ENCODE measurements at places on chromosomes 7 and 10.

DNA sequence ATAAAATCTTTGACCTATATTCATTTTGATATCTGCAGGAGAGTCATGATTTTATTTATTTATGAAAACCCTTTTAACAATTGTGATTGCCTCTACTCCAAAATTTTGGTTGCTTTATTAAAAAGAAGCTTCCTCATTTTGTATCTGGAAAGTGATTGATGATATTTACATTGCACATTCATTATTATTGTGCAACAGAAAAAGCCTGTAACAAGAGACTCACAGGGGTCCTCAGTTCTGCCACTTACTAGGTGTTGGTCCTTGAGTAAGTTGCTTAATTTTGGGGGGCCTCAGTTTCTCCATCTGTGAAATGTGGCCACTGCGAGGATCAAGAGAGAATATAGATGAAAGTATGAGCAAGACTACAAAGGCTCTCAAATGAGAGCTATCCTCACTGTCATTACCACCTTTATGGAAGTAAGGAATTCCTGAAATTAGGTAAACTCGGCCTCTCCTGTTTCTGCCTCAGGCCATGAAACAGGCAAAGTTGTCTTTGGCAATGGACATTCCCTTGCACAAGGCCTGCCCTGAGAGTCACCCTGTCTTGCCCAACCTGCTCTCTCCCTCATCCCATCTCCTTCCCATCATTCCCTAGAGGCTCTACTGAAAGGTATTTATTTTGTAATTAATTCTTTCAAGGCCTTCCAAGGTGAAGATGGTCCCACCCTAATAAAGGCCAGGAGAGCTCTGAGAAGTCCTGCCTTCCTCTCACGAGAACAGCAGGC lies 66.1 kb upstream of the ABLIM1 start:
- H3K27me3 ChIP-seq, result no peaks in the 10 kb centered on the region
- no peak for DNase-seq
- no peaks in the 10 kb centered on the region for H3K4me1 ChIP-seq
- no peak overlapping the region for H3K27ac ChIP-seq

DNA sequence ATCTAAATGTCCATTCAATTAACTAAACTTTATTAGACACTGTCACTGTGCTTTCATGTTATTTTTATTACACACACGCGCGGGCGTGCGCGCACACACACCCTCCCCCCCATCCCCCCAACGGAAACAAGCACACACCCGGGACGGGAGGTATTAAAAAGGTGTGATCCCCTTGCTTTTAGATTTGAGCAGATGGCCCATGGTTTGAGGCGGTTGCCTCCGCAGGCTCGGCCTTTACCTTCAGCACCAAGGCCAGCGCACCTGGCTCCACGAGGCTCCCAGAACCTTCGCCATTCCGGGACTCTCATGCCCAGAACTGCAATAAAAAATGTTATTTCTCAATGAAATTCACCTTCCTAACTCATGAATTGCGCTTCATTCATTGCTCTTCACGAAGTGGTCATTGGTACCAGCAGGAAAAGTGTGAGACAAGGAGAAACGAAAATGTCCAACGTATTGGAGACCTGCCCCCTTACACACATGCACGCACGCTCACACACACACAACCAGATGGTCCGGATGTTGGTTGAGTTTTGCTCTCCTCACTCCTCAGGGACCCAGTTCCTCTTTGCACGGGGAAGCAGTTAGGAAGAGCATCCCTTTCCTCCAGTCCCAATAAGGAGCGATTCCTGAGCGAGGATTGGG lies 20.8 kb upstream of the PTF1A start:
- peak; percentile 85 for DNase-seq
- H3K4me1 ChIP-seq, result peaks cover 16% of the 10 kb centered on the region
- peaks cover 100% of the 10 kb centered on the region for H3K27me3 ChIP-seq
- H3K36me3 ChIP-seq, result no peaks in the 10 kb centered on the region

DNA sequence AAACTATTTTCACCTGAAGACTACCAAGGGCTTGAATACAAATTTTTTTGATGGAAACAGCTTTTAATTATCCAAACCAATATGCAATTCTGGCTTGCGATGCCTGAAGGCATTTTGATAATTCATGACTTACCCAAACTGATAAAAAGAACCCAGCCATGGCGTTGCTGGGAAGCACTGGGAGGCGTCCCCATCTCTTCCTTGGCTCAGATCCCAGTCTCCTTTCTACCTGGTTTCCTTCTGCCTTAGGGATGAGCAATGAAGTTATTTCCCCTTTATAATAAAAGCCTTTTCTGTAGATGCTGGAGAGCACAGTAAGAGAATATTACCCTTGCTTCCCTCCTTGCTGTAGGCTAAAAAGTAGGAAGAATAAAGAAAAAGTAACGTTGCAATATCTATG lies 129.1 kb upstream of the ANK3 start:
- no peak overlapping the region for H3K27ac ChIP-seq
- peaks cover 14% of the 10 kb centered on the region for H3K4me1 ChIP-seq
- H3K27me3 ChIP-seq, result no peaks in the 10 kb centered on the region
- DNase-seq, result no peak

DNA sequence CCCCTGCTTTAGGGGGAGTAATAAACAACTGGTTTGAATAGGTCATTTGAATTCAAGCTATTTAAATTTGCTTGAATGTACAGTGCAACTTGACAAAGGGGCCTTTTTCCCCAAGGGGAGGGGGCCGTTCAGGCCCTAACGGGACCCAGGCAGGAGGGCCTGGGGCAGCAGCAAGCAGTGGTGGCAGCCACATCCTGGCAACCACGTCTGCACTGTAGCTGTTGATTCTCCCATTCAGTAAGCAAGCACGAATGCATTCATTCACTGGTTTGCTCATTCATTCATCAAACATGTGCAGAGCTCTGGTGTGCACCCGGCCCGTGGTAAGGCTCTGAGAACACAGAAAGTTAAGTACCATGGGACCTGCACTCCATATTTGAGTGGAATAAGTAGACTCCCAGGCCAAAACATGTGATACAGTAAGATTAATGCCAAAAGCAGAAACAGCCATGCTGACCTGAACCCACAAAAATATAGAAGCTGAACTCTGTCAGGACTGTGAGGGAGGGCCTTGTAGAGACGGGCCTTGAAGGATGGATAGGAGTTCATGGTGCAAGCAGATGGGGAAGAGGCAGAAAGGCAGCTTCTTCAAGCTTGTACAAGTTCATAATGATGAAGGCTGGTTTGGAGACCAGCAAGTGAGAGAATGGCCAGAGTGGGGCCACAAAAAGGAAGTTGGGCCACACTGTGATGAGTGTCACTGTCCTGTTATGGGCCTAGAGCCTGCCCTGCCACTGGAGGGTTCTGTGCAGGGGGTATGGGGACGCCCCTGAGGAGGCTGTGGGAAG lies 29.3 kb upstream of the C10orf53 start:
- H3K4me3 ChIP-seq, result no peak overlapping the region
- H3K27ac ChIP-seq, result no peak overlapping the region
- no peak for DNase-seq
- no peaks in the 10 kb centered on the region for H3K36me3 ChIP-seq

GRCh38 chr10:129912166-129912917 lies 51.7 kb downstream of the EBF3 start:
- no peaks in the 10 kb centered on the region for H3K36me3 ChIP-seq
- no peak overlapping the region for H3K27ac ChIP-seq
- no peaks in the 10 kb centered on the region for H3K27me3 ChIP-seq
- H3K4me1 ChIP-seq, result peaks cover 14% of the 10 kb centered on the region
- H3K4me3 ChIP-seq, result no peak overlapping the region
- DNase-seq, result no peak

GRCh38 chr10:116743266-116744064 lies 1.1 kb upstream of the HSPA12A start:
- no peak for DNase-seq
- H3K27ac ChIP-seq, result no peak overlapping the region
- peaks cover 76% of the 10 kb centered on the region for H3K27me3 ChIP-seq
- H3K36me3 ChIP-seq, result no peaks in the 10 kb centered on the region
- H3K4me3 ChIP-seq, result peak overlapping the region; percentile 90

- DNase-seq, result no peak
- no peaks in the 10 kb centered on the region for H3K36me3 ChIP-seq
- H3K27me3 ChIP-seq, result no peaks in the 10 kb centered on the region
Observed at GRCh38 chr10:29917311-29917710, 142.1 kb downstream of the JCAD start.

- H3K27ac ChIP-seq, result no peak overlapping the region
- H3K27me3 ChIP-seq, result no peaks in the 10 kb centered on the region
- H3K36me3 ChIP-seq, result no peaks in the 10 kb centered on the region
- no peak overlapping the region for H3K4me3 ChIP-seq
- H3K4me1 ChIP-seq, result peaks cover 24% of the 10 kb centered on the region
Observed at GRCh38 chr10:96299383-96299782, 4.9 kb upstream of the DNTT start.

DNA sequence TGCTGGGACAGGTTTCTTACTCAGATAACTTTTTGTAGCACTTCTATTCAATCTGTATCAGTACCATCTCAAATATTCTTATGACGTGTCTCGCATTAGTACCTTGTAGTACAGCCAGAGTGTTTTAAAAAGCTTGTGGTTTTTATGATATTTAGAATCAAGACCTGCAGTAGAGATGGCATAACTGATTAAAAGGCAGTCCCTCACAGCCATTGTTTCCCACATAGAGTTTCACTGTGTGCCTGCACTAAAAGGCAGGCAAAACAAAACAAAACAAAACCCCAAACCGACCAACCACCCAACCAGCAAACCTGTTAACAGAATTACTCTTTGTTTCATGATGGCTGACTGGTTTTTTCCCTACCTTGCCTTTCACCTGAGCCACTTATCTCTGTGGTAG lies 221.3 kb upstream of the DGKB start:
- H3K36me3 ChIP-seq, result no peaks in the 10 kb centered on the region
- DNase-seq, result no peak
- no peak overlapping the region for H3K4me3 ChIP-seq
- H3K4me1 ChIP-seq, result no peaks in the 10 kb centered on the region
- H3K27me3 ChIP-seq, result no peaks in the 10 kb centered on the region

GRCh38 chr7:94056796-94057207 lies 52.6 kb upstream of the BET1 start:
- H3K4me1 ChIP-seq, result no peaks in the 10 kb centered on the region
- H3K36me3 ChIP-seq, result no peaks in the 10 kb centered on the region
- no peaks in the 10 kb centered on the region for H3K27me3 ChIP-seq
- no peak overlapping the region for H3K4me3 ChIP-seq
- peak; percentile 43 for DNase-seq

- H3K27ac ChIP-seq, result no peak overlapping the region
- H3K4me1 ChIP-seq, result peaks cover 21% of the 10 kb centered on the region
- DNase-seq, result no peak
- no peaks in the 10 kb centered on the region for H3K36me3 ChIP-seq
- H3K4me3 ChIP-seq, result peak overlapping the region; percentile 93
Observed at GRCh38 chr10:18660816-18661431, 1.7 kb downstream of the ARL5B start.

GRCh38 chr10:108783897-108784296 lies 1139.4 kb downstream of the XPNPEP1 start:
- no peaks in the 10 kb centered on the region for H3K4me1 ChIP-seq
- no peak overlapping the region for H3K27ac ChIP-seq
- H3K4me3 ChIP-seq, result no peak overlapping the region

- no peaks in the 10 kb centered on the region for H3K36me3 ChIP-seq
- no peak overlapping the region for H3K27ac ChIP-seq
- no peak for DNase-seq
- H3K27me3 ChIP-seq, result no peaks in the 10 kb centered on the region
Observed at GRCh38 chr7:24931844-24932243, 48.1 kb downstream of the OSBPL3 start.

- H3K4me3 ChIP-seq, result no peak overlapping the region
- H3K36me3 ChIP-seq, result no peaks in the 10 kb centered on the region
- no peak overlapping the region for H3K27ac ChIP-seq
- DNase-seq, result no peak
- no peaks in the 10 kb centered on the region for H3K27me3 ChIP-seq
Observed at GRCh38 chr7:134844200-134844599, 64.8 kb downstream of the CALD1 start.

GRCh38 chr7:93178213-93178612 lies 30.0 kb upstream of the SAMD9L start:
- no peak overlapping the region for H3K4me3 ChIP-seq
- no peaks in the 10 kb centered on the region for H3K36me3 ChIP-seq
- peaks cover 23% of the 10 kb centered on the region for H3K27me3 ChIP-seq
- H3K27ac ChIP-seq, result no peak overlapping the region
- H3K4me1 ChIP-seq, result no peaks in the 10 kb centered on the region

- H3K27me3 ChIP-seq, result no peaks in the 10 kb centered on the region
- H3K4me1 ChIP-seq, result peaks cover 20% of the 10 kb centered on the region
- no peak overlapping the region for H3K4me3 ChIP-seq
- no peaks in the 10 kb centered on the region for H3K36me3 ChIP-seq
Observed at GRCh38 chr7:17315974-17316373, 17.5 kb downstream of the AHR start.

GRCh38 chr10:112960151-112960681 lies 10.2 kb downstream of the TCF7L2 start:
- H3K4me1 ChIP-seq, result peaks cover 81% of the 10 kb centered on the region
- no peaks in the 10 kb centered on the region for H3K27me3 ChIP-seq
- peak overlapping the region; percentile 13 for H3K4me3 ChIP-seq
- no peak for DNase-seq
- no peaks in the 10 kb centered on the region for H3K36me3 ChIP-seq
- no peak overlapping the region for H3K27ac ChIP-seq

DNA sequence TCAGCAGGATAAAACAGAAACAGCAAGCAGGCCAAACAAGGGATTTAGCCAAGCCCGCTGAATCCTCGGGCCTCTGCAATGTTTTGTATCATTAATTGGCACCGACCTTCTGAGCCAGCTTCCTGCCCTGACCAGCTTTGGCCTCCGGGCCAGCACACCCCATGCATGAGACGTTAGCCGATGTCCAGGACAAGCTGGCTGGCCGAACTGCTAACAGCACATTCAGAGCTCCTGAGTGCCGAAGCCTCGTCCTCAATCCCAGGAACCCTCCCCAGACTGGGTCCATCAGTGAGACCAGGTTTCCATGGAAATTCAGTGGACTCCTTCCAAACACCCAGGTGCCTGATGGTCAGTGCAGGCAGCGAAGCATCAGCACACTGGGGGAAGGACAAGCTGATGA lies 134.3 kb upstream of the PFKP start:
- H3K4me1 ChIP-seq, result peaks cover 34% of the 10 kb centered on the region
- no peaks in the 10 kb centered on the region for H3K36me3 ChIP-seq
- no peak overlapping the region for H3K27ac ChIP-seq
- no peak overlapping the region for H3K4me3 ChIP-seq

GRCh38 chr7:122219253-122219865 lies 75.3 kb upstream of the AASS start:
- peak; percentile 25 for DNase-seq
- H3K4me3 ChIP-seq, result no peak overlapping the region
- no peak overlapping the region for H3K27ac ChIP-seq
- H3K36me3 ChIP-seq, result no peaks in the 10 kb centered on the region

- no peak overlapping the region for H3K4me3 ChIP-seq
- H3K27me3 ChIP-seq, result no peaks in the 10 kb centered on the region
- no peaks in the 10 kb centered on the region for H3K4me1 ChIP-seq
- no peak for DNase-seq
- no peaks in the 10 kb centered on the region for H3K36me3 ChIP-seq
Observed at GRCh38 chr7:68537051-68537773, 1061.1 kb upstream of the AUTS2 start.

Measured in neural progenitor cell (in vitro differentiated cells).